ENCODE measurements at places on chromosomes 7 and 10.

DNA sequence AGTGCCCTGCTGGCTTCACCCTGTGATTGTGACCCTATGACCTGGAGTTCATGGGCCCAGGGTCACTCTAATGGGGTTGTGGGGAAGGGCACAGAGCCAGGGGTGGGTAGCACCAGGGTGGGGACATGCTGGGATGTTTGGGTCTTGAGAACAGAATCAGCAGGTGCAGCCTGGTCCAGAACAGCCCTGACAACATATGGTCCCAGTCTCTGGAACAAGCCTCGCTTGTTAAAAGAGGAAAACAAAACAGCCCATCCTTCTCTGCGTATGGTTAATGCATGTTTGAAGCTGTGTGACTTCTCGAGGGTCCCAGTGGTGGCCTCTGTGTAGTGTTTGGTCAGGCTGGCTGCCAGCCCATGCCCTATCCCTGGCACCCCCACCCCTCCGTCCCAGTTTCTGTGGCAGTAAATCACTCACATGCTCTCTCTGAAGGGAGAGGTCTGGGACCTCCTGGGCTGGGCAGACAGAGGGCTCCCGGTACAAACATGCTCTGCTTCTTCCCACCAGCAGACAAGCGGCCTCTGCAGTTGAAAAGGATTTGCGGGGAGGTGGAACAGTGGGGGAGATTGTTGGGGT, 79.4 kb downstream of the FAM241B start:
- DNase-seq = no peak

DNA sequence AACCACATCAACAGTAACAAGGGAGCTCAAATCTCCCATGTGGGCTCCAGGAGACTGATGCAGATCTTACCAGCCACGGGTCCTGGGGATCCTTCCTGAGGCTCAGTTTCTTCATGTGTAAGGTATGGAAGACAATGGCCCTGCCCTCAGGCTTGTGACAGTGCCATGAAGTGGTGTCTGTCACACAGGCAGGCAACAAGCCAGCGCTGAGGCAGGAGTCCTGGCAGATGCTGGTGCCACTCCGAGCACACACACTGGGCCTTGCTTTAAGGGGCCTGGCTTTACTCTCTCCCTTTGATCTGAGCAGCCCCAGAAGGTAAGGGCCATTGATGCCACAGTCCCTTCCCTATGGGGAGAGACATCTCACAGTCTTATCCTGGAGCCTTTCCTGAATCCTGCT, 28.4 kb upstream of the LRRC18 start:
- no peak for DNase-seq

- no peak for DNase-seq
Observed at GRCh38 chr7:917255-918117, 37.0 kb downstream of the ADAP1 start.

GRCh38 chr7:94656925-94657731, 1.2 kb upstream of the SGCE start:
- DNase-seq = no peak

All from NCI-H2081 treated with DMSO at 0.1 percent for 48 hours (cell line).